ENCODE measurements at places on chromosomes 7 and 10. TPM values are rescaled to one million over a fixed set of nuclear protein-coding genes. Genes with fewer than 3 reads are reported as not detected.

GRCh38 chr10:31808258-31809218 is 120.1 kb downstream of the ARHGAP12 start:
- DNase-seq = peak; percentile 18

GRCh38 chr10:88582411-88582805 is 710 bp downstream of the RNLS start:
- DNase-seq = no peak

GRCh38 chr7:72292794-72293193 is 119.3 kb downstream of the CALN1 start:
- no peak for DNase-seq

- no peak for DNase-seq
Measured at GRCh38 chr7:106553446-106553836, 107.5 kb downstream of the CCDC71L start.

DNA sequence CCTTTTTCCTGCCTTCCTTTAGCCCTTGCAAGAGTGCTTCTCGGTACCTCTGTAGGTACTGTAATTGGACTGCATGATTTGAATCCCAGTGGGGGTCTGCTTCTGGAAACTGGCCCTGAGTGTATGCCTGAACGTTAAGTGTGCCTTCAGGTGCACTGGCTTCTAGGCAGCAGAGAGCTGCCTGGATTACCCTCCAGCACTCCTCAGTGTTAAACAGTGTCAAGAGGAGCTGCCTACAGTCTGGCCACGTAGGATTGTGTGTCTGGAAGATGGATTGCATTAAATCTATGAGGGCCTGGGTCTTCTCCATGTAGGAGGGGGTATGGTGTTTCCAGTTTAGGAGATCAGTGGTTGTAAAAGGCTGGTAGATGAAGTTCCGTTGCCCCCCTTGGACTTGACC is 103.7 kb downstream of the TRIM24 start:
- no peak for DNase-seq

The PRLHR gene
- total RNA-seq = not detected

The NUTM2E gene
- total RNA-seq = 0.16 TPM

The UPK3BL1 gene
- 19.8 TPM for total RNA-seq

The CALHM1 gene
- total RNA-seq = not detected
